NCI-H526 (cell line): ENCODE measurements at places on chromosomes 3 and 15.

GRCh38 chr3:22117091-22117490 lies 366.1 kb upstream of the ZNF385D start:
- no peak for DNase-seq

DNA sequence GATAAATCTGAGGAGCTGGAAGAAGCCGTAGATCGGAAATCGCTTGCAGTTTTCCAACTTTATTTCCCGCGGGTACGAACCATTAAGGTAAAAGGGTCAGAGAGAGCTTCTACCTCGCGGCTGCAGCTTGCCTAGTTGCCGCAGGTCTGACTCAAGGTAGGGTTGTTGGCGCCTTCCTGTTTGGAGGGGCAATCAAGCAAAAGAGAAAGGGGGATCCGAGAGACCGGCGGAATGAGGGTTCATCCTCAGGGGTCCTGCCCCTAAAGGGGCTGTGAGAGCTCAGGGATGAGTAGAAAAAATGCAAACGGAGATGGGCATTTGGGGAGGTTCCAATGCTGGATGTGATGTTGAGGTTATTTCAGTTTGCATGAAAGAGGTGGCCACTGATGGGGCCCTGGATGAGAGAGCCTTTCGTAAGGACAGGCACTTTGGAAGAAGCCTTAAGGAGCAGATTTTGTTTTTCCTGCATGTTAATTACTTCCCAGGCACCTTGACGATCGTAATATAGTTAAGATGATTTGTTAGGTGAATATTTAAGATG lies 265.4 kb downstream of the CGGBP1 start:
- DNase-seq, result no peak

DNA sequence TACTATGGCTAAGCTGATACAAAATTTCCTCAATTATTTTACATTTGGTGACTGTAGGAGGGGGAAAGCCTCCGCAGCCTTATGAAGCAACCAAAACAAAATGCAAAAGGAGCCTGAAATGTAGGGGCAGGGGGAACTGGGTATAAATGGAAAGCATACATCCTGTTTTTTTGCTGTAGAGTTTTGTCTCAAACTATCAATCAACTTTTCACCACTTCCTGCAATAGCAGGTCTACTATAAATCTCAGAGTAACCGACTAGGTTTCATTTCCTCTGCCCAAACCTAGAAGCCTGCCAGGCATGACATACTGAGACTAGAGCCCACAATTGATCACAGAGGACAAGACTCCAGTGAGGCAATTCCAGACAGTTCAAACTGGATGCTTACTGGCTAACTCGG lies 91.3 kb downstream of the SHQ1 start:
- no peak for DNase-seq

- DNase-seq, result no peak
Measured at GRCh38 chr15:80494351-80494751, 90.2 kb downstream of the ARNT2 start.

DNA sequence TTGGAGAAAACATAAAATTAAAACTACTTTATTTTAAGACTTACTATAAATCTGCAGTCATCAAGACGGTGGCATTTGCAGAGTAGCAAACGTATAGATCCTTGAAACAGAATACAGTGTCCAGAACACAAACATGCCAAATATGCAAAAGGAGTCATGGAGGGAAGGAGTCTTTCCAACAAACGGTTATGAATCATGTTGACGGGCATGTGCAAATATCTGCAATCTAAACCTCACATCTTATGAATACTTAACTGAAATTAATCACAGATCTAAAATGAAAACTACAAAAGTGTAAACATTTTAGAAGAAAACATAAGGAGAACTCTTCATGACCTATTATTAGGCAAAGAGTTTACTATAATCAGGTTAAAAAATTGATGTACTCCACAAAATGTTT lies 69.4 kb downstream of the TFRC start:
- no peak for DNase-seq

DNA sequence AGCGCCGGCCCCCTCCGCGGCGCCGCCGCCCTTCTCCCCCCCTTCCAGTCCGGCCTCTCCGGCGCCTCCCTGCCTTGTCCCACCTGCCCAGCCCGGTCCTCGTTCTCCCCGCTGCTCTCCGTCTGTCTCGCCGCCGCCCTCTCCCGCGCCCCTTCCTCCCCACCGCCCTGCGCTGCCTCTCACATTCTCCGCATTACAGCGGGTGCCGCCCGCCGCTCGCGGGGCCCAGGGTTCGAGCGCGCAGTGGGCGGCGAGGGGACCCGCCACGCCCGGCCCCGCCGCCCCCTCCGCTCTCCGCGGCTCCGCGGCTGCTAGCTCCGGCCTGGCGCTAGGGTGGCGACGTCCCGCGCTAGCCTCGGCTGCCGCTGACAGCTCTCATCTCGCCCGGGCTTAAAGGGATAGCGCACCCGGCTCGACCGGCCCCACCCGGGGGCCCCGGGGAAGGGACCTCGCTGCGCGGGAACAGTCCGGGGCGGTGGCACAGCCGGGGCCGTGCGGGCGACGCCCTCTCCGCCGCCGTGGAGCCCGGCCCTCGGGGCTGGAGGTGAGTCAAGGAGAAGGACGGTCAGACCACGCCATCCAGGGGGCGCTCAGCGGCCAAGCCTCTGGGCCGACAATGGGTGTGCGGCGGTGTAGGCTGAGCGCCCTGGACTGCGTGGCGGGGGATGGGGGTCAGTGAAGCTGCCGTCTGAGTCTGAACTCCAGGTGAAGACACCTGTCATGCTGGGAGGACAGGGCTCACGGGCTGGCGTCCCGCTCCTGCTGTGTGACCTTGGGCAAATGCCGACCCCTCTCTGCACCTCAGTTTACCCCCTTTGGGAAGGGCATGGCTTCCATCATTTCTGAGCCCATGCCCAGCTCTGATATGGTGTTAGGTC lies 187.4 kb upstream of the LINGO1 start:
- no peak for DNase-seq

- no peak for DNase-seq
Measured at GRCh38 chr3:13561376-13561775, 12.5 kb downstream of the FBLN2 start.

DNA sequence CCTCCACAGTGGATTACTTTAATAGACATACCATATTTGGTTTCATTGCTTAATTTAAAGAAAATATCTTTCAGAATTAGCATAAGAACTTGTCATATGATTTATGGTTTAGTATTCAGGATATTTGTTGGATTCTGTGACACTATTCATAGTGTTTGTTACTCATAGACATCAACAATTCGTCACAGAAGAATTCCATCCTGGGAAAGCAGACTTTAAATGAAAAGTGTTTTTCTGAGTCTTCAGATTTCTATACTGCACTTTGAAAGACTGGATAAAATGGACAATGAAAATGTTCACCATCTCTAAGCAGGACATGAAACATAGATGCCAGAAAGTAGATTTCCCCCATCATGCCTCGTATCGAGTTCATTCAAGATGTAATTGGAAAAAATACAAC lies 435.6 kb upstream of the ONECUT1 start:
- no peak for DNase-seq

DNA sequence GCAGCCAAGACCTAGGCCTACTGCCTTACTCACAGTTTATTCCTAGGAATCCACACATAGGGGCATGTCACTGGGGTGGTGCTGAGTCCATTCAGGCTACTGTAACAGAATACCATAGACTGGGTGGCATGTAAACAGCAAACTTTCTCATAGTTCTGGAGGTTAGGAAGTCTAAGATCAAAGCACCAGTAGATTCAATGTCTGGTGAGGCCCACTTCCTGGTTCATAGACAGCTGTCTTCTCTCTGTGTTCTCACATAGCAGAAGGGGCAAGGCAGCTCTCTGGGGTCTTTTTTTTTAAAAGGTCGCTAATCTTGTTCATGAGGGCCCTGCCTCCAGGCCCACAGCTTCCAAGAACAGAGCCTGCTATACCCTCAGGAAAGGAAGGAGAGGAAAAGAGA lies 113.9 kb upstream of the MANF start:
- no peak for DNase-seq

- DNase-seq, result no peak
Measured at GRCh38 chr3:153244961-153245360, 82.9 kb downstream of the RAP2B start.

DNA sequence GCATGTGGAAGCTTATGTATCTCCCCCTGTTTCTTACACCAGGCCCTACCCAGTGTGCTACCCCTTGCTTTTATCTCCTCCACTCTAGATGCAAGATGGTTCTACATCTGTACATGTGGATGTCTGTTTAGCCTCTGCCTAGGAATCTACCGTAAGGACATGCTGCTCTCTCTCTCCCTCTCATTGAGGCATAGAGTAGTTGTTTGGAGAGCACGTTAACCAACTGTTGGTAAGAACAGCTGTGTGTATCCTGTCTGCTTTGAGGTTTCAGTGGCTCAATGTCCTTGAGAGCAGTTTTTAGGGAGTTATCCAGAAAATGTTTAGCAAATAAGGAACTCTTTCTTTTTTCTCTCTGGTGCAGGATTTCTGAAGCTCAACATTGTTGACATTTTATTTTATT lies 152.8 kb downstream of the DNAJB8 start:
- DNase-seq, result no peak

DNA sequence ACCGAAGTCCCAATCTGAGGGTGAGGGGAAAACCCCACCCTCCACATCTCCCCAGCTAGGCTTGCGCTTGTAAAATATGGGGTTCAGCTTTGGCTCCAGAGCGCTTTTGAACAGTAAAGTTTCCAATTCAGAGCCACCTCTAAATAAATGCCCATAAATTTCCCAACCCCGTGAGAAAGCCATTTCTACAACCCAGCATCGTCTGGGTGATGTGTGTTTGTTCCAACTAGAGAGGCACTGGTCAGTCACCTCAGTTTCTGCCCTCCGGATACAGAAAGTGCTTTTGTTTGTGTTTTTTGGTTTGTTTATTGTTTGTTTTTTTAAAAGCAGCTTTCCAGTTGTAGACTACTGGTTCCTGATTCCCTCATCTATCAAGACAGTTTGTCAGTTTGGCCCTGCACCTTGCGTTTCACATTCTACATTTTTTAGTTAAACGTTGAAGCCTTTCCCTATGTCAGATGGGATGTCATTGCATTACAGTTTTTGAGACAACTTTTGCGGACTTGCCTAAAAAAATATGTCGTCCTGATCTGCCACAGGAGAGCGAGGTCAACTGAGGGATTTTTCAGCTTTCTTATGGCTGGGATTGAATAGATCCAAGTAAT lies 15.0 kb upstream of the SOX2 start:
- no peak for DNase-seq

GRCh38 chr15:62706317-62706716 lies 336.2 kb upstream of the TPM1 start:
- DNase-seq, result peak; percentile 11

DNA sequence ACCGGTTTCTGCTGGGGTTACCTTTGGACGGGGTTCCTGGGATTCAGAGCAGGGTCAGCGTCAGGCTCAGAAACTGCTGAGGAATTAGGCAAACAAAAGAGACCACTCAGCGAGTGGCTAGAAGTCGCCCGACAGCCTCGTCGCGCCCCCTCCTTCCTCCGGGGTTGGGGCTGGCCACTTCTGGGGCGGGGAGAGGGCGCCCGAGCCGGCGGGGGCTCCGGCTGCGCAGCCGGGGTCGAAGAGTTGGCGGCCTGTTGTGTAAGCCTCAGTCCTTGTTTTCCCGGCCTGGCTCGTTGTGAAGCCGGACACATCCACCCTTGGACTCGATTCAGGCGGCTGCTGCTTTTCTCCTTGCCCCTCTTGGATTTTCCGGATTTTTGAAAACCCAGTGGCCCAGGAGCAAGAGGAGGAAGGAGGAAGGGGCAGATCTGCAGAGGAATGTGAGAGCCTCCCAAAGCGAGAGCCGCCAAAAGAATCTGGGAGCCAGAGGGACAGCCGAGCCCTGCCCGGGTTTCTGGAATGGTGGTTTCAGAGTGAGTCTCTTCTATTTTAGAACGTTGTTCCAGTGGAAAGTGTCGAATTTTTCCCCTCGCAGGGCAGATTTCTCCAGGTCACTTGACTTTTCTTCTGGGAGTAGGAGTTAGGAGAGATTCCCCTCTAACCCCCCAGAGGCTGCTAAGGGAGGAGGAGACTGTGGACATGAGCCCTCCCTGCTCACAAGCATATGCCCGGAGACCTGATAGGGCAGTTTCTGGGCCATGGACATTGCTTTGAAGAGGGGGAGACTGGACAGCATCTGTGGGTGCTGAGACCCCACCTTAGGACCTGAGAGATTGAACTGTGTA lies 666 bp downstream of the SNX33 start:
- no peak for DNase-seq

DNA sequence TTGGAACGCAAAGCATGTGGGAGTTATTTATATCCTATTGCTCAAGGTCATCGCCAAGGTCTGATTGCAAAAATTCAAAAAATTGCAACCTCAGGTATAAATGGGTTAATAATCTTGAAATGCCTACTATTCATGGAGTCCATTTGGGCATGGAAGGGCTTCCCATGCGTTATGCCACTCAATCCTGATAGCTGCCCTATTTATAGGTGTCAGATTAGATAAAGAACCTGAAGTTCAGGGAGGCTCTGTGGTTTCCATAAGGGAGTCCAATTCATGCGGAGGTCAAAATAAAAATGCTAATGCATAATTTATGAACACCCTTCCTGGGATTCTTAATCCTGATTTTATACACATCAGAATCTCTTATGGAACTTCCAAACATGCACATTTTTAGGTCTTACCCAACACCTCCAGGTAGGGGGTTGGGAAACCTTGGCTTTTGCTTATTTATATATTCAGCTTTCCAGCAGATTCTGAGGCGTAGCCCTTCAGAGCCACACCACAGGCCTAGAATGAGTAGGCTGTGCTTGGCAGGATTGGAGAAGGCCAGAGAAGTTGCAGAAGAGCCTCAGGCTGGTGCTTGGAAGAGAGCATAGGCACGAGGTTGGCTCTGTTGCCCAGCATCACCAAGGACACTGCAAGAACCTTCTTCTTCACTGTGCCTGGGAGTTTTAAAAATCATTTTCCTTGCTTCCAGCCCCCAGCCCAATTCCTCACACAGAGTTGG lies 324.4 kb upstream of the CFAP20DC start:
- DNase-seq, result no peak

DNA sequence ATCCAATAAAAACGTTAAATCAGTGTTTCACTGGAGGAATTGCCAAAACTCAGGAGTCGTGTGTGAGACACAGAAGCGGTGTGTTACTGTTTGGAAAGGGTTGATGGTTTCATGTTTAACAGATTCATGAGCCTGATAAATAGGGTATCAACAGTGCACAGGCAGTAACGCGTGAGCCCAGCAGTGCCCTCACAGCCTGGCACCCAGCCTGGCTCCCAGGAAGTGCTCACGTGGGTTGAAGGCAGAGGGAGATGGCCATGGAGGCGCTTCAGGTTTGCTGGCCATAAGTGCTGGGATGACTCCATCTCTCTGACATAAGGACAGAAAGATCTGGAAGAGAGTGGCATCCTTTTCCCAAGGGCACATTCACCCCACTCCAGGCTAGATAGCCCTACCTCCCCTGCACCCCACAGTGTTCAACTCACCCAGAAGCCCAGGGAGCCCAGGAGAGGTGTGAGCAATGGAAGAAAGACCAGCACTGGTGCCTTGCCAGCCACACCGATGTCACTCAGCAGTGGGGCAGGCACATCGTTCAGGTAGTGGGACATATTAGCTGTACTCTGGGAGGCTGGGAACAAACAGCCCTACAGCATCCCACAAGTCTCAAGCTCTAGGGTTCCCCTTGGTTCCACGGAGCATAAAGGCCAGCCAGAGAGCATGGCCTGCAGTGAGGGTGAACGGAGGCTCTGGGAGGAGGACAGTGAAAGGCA lies 164.3 kb downstream of the LRRK1 start:
- DNase-seq, result no peak

GRCh38 chr3:152261329-152261728 lies 7.4 kb upstream of the MBNL1 start:
- DNase-seq, result no peak
